ENCODE measurements at places on chromosomes 11 and 22. TPM values are rescaled to one million over a fixed set of nuclear protein-coding genes. Genes with fewer than 3 reads are reported as not detected.

GRCh38 chr22:39546889-39547586 is 14.5 kb upstream of the RPS19BP1 start:
- H3K36me3 ChIP-seq = no peaks in the 10 kb centered on the region
- H3K4me3 ChIP-seq = no peak overlapping the region
- H3K4me1 ChIP-seq = peaks cover 14% of the 10 kb centered on the region
- no peak overlapping the region for H3K27ac ChIP-seq
- no peak for DNase-seq

DNA sequence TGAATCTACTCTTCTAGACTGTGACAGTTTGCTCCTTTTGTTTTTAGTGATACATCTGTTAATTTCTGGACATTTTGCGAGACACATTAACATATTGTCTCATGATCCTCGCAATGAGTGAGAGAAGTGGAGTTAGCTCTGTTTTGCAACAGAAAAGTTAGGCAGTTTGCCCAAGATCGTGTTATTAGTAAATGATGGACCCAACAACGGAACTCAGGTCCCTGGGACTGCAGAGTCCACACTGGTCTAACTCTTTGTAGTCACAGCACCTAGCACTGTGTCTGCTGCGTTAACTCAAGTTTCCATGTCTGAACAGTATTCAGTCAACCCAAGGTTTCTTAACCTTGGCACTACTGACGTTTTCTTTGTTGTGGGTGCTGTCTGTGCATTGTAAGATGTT is 3.2 kb downstream of the DEPDC7 start:
- H3K4me1 ChIP-seq = peaks cover 7% of the 10 kb centered on the region
- no peak overlapping the region for H3K4me3 ChIP-seq
- no peak for DNase-seq
- peaks cover 2% of the 10 kb centered on the region for H3K36me3 ChIP-seq

DNA sequence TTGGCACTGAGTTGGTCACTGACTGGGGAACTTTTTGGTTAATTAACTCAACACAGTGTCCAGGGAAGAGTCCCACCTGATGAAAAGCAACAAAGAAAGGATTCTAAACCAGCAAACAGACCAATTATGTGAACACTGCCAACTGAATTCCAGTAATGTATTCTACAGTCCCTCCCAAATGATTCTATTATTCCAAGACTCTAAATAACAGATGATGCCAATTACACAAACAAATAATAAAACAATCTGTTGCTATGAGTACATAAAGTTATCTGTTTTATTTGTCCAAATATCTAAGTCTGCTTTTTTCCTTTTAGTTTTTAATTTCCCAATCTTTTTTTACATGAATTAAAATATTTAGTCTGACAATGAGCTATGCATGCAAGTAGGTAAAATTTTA is 98.3 kb upstream of the TP53AIP1 start:
- H3K4me1 ChIP-seq = no peaks in the 10 kb centered on the region
- no peak overlapping the region for H3K27ac ChIP-seq
- H3K4me3 ChIP-seq = no peak overlapping the region
- H3K36me3 ChIP-seq = no peaks in the 10 kb centered on the region
- no peaks in the 10 kb centered on the region for H3K27me3 ChIP-seq

DNA sequence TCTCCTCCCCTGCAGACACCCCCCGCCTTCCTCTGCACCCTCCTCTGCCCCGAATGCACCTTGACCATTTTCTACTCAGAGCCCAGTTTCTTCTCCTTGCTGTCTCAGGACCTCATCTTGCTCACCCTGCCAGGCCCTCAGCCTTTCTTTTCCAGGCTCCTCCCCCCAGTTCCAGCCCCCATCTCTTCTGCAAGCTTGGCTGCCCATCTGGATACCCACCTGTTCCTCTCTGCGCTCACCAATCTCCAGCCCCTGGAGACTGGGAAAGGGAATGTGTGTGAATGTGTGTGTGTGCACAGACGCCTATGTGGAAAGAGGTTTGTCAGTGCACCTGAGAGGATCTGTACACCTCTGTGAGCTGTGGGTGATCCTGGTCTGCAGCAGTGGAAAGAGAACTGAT is 36.4 kb downstream of the SLC22A12 start:
- no peak overlapping the region for H3K27ac ChIP-seq
- peaks cover 4% of the 10 kb centered on the region for H3K27me3 ChIP-seq
- no peak for DNase-seq
- H3K4me1 ChIP-seq = no peaks in the 10 kb centered on the region

DNA sequence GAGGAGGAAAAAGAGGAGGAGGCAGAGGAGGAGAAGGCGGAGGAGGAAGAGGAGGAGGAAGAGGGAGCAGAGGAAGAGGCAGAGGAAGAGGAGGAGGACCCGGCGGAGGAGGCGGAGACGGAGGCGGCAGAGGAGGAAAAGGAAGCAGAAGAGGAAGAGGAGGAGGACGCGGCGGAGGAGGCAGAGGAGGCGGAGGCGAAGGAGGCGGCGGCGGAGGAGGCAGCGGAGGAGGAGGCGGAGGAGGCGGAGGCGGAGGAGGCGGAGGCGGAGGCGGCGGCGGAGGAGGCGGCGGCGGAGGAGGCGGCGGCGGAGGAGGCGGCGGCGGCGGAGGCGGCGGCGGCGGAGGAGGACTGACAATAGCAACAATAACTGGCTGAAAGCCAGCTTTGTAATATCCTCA is 616.6 kb downstream of the TBC1D22A start:
- peaks cover 4% of the 10 kb centered on the region for H3K36me3 ChIP-seq
- no peaks in the 10 kb centered on the region for H3K4me1 ChIP-seq
- DNase-seq = no peak
- H3K27me3 ChIP-seq = peaks cover 2% of the 10 kb centered on the region
- H3K4me3 ChIP-seq = no peak overlapping the region

DNA sequence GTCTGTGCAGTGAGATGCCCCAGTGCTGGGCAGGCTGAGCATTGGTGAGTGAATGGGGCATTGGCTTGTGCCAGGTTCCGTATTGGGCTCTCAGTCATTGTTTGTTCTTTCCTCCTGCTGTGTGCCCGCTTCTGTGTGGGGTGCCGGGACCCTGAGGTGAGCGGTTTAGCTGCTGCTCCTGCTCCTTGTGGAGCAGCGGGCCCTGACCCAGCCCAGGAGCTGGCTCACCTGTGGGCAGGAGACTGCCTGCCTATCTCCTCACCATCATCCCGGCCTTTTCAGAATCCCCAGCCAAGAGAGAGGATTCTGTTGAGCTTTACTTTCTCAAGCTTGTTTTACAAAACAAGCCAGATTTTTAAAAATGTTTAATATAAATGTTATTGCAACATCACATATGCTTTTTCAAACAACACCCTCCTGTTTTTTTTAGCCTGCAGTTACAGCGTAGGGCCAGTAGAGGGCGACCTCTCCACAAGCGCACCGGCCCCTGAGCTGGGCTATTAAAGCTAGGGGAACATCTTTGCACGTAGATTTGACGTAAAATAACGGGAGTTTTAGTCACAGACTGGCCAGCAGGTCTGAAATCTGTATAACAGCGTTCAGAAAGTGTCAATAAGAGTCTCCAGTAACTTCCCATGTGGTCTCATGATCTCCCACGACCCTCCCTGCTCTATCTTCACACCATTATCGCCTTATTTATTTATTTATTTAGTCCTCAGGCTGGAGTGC is 25.1 kb upstream of the RELT start:
- peak; percentile 46 for DNase-seq
- no peak overlapping the region for H3K4me3 ChIP-seq
- peaks cover 23% of the 10 kb centered on the region for H3K4me1 ChIP-seq
- H3K36me3 ChIP-seq = no peaks in the 10 kb centered on the region
- peaks cover 8% of the 10 kb centered on the region for H3K27me3 ChIP-seq

- H3K27ac ChIP-seq = no peak overlapping the region
- H3K4me1 ChIP-seq = no peaks in the 10 kb centered on the region
- DNase-seq = no peak
- H3K27me3 ChIP-seq = no peaks in the 10 kb centered on the region
- H3K4me3 ChIP-seq = no peak overlapping the region
- H3K36me3 ChIP-seq = no peaks in the 10 kb centered on the region
These were observed 1022.0 kb downstream of the TBC1D22A start for GRCh38 chr22:47784367-47784983.

GRCh38 chr22:50436841-50437341 is 37.9 kb downstream of the SBF1 start:
- H3K36me3 ChIP-seq = peaks cover 5% of the 10 kb centered on the region
- H3K4me1 ChIP-seq = no peaks in the 10 kb centered on the region
- H3K4me3 ChIP-seq = no peak overlapping the region

GRCh38 chr22:27416511-27417420 is 384.8 kb downstream of the MN1 start:
- DNase-seq = no peak
- no peaks in the 10 kb centered on the region for H3K4me1 ChIP-seq
- H3K4me3 ChIP-seq = no peak overlapping the region
- H3K27ac ChIP-seq = no peak overlapping the region
- H3K27me3 ChIP-seq = peaks cover 7% of the 10 kb centered on the region
- no peaks in the 10 kb centered on the region for H3K36me3 ChIP-seq

- H3K4me3 ChIP-seq = no peak overlapping the region
- peaks cover 29% of the 10 kb centered on the region for H3K4me1 ChIP-seq
- peaks cover 30% of the 10 kb centered on the region for H3K36me3 ChIP-seq
- DNase-seq = no peak
- H3K27ac ChIP-seq = no peak overlapping the region
These were observed 13.3 kb upstream of the PRG2 start for GRCh38 chr11:57403802-57404147.

- H3K27ac ChIP-seq = peak overlapping the region; percentile 37
- no peak for DNase-seq
- no peak overlapping the region for H3K4me3 ChIP-seq
- H3K27me3 ChIP-seq = peaks cover 53% of the 10 kb centered on the region
These were observed 982 bp upstream of the SHANK3 start for GRCh38 chr22:50671641-50672040.

DNA sequence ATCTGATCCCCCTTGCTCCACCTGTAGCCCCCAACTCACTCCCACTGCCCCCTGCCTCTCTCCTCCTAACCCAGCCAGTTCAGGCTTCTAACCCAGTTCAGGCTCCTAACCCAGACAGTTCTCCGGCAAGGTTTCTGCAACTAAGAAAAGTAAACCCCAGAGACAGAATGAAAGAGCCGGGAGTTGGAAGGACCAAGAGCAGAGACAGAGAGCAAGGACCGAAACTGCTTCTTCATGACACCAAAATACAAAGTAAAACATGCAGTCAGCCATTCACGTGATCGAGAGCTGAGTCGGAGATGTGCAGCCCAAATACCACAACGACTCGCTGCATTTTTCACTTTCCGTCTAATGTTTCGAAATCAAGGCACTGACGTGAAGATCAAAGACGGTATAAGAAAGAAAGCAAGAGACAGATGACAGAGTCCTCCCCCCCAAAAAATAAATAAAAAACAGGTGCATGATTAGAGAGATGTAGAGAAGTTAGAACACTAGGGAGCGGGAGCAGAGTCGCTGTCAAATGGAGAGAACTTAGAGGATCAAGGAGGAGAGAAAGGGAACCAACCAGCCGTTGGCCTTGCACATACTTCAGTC is 884 bp downstream of the IL10RA start:
- H3K27ac ChIP-seq = peak overlapping the region; percentile 86
- peak overlapping the region; percentile 89 for H3K4me3 ChIP-seq
- H3K4me1 ChIP-seq = peaks cover 79% of the 10 kb centered on the region

DNA sequence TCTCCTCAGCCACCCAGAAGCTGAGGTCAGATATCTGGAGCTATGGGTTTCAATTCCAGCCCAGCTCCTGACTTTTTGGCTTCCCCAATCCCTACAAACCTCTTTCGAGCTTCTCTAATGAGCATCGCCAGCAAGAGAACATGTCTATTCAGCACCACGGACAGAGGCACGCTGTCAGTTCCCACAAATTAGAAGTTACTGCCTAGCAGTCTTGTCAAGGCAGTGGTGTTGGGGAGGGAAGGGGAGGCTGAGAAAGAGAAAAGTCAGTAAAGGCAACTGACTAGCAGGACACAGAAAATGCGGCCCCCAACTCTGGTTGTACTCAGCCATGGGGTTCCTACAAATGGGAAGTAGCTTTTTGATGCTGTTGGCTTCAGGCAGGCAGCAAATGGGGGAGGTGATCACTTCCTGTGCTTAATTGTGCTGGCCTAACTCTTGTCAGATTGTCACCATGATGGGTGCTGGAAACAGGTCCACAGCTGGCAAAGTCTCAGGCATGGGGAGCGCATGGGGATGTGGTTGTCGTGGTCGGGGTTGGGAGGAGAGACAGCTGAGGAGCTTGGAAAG is 205.9 kb downstream of the ST3GAL4 start:
- no peak overlapping the region for H3K27ac ChIP-seq
- no peaks in the 10 kb centered on the region for H3K4me1 ChIP-seq
- no peak overlapping the region for H3K4me3 ChIP-seq
- DNase-seq = peak; percentile 5

DNA sequence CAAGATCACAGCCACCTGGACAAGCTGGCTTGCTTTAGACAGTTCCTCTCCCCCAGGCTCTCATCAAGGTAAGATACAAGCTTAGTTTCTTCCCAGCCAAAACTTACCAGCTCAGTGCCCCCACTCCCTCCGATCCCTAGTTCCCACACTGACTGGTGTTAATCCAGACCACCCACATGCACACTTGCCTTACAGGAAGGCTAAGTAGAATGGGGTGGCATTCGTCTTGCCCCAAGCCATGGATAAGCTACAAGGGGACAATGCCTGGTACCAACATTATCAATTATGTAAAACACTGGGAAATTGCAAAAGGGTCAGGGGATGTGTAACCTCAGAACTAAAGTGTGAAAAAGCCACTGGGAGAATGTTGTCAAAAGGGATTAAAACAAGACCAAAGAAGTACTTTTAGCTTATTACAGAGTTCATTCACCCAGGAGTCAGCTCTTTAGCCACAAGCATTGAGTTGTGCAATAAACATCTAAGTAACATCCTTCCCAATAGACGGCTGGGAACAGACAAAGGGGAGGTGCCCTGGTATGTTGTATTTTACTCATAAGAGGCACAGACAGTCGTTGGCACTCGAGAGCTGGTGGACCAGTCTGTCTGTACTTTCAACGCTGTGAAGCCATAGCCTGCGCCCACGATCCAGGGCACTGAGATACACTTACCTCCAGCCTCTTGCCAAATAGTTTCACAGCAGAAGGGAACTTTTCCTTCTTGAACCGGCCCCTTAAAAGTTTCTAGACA is 1.1 kb downstream of the DHCR7 start:
- no peak for DNase-seq
- H3K4me1 ChIP-seq = peaks cover 55% of the 10 kb centered on the region
- H3K27me3 ChIP-seq = no peaks in the 10 kb centered on the region
- H3K36me3 ChIP-seq = peaks cover 50% of the 10 kb centered on the region

- no peak for DNase-seq
- no peaks in the 10 kb centered on the region for H3K36me3 ChIP-seq
- H3K27ac ChIP-seq = no peak overlapping the region
- no peaks in the 10 kb centered on the region for H3K4me1 ChIP-seq
- no peaks in the 10 kb centered on the region for H3K27me3 ChIP-seq
- H3K4me3 ChIP-seq = no peak overlapping the region
These were observed 11.9 kb downstream of the HIPK3 start for GRCh38 chr11:33268945-33269540.

Gene MOV10L1
- not detected for total RNA-seq

Gene NXF1
- total RNA-seq = 155 TPM

Gene NUDT8
- 18.5 TPM for total RNA-seq

Gene GRAMD4
- 90.6 TPM for total RNA-seq

Gene C1QTNF4
- not detected for total RNA-seq

Gene PARVG
- 50.6 TPM for total RNA-seq

Gene MS4A7
- not detected for total RNA-seq

Gene RIN1
- total RNA-seq = 0.78 TPM
